ENCODE measurements at places on chromosomes 3 and 15. TPM values are rescaled to one million over a fixed set of nuclear protein-coding genes. Genes with fewer than 3 reads are reported as not detected.

- no peaks in the 10 kb centered on the region for H3K27me3 ChIP-seq
- H3K36me3 ChIP-seq = no peaks in the 10 kb centered on the region
- H3K4me3 ChIP-seq = no peak overlapping the region
- H3K27ac ChIP-seq = no peak overlapping the region
Observed at GRCh38 chr3:58645726-58646125, 20.8 kb downstream of the FAM3D start.

- H3K4me1 ChIP-seq = no peaks in the 10 kb centered on the region
- H3K27ac ChIP-seq = no peak overlapping the region
- no peaks in the 10 kb centered on the region for H3K36me3 ChIP-seq
- no peak for DNase-seq
Observed at GRCh38 chr3:166743481-166744134, 636.5 kb downstream of the ZBBX start.

The GOLGA6L7 gene
- total RNA-seq = not detected

- H3K27me3 ChIP-seq = no peaks in the 10 kb centered on the region
- no peaks in the 10 kb centered on the region for H3K4me1 ChIP-seq
- H3K27ac ChIP-seq = peak overlapping the region; percentile 89
- H3K36me3 ChIP-seq = no peaks in the 10 kb centered on the region
Observed at GRCh38 chr15:90901175-90902039, 1.7 kb upstream of the MAN2A2 start.

The EEF1AKMT4 gene
- total RNA-seq = 0.51 TPM

GRCh38 chr15:85723960-85724945 is 70.5 kb downstream of the KLHL25 start:
- peak overlapping the region; percentile 88 for H3K27ac ChIP-seq
- no peaks in the 10 kb centered on the region for H3K36me3 ChIP-seq
- peaks cover 17% of the 10 kb centered on the region for H3K4me1 ChIP-seq
- H3K4me3 ChIP-seq = no peak overlapping the region
- no peaks in the 10 kb centered on the region for H3K27me3 ChIP-seq

All from uterus (tissue), 4 donors.